ENCODE measurements at places on chromosomes 2 and 18. TPM values are rescaled to one million over a fixed set of nuclear protein-coding genes. Genes with fewer than 3 reads are reported as not detected.

DNA sequence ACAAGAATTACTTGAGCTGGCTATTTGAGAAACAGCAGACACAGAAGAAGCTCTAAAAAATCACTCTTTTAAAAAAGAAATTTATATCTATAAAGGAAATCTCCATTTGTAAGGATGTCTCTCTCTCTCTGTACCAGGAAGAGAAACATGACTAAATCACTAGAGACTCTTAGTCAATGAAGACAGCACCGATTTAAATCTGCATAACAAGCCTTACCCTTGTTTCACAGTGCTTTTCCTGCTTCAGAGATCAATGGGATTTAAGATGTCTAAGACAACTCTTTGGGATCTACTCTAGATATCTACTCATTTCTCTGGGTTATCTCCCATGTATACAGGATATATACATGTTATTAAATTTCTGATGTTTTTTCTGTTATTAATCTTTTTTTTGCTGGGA, 359.2 kb upstream of the RND3 start:
- no peaks in the 10 kb centered on the region for H3K4me1 ChIP-seq
- no peak for DNase-seq
- H3K27ac ChIP-seq = no peak overlapping the region
- no peaks in the 10 kb centered on the region for H3K36me3 ChIP-seq
- no peaks in the 10 kb centered on the region for H3K27me3 ChIP-seq
- H3K4me3 ChIP-seq = no peak overlapping the region

- H3K27me3 ChIP-seq = no peaks in the 10 kb centered on the region
- H3K4me1 ChIP-seq = no peaks in the 10 kb centered on the region
- H3K27ac ChIP-seq = no peak overlapping the region
- H3K36me3 ChIP-seq = no peaks in the 10 kb centered on the region
Observed at GRCh38 chr2:223221139-223221835, 169.3 kb downstream of the KCNE4 start.

- peak overlapping the region; percentile 72 for H3K4me3 ChIP-seq
- no peaks in the 10 kb centered on the region for H3K4me1 ChIP-seq
- H3K27me3 ChIP-seq = no peaks in the 10 kb centered on the region
Observed at GRCh38 chr2:113198048-113198789, 24.4 kb downstream of the PSD4 start.

GRCh38 chr2:217383620-217384019, 523.8 kb upstream of the TNP1 start:
- no peaks in the 10 kb centered on the region for H3K27me3 ChIP-seq
- no peak for DNase-seq
- H3K36me3 ChIP-seq = no peaks in the 10 kb centered on the region
- peak overlapping the region; percentile 13 for H3K27ac ChIP-seq
- H3K4me1 ChIP-seq = no peaks in the 10 kb centered on the region

DNA sequence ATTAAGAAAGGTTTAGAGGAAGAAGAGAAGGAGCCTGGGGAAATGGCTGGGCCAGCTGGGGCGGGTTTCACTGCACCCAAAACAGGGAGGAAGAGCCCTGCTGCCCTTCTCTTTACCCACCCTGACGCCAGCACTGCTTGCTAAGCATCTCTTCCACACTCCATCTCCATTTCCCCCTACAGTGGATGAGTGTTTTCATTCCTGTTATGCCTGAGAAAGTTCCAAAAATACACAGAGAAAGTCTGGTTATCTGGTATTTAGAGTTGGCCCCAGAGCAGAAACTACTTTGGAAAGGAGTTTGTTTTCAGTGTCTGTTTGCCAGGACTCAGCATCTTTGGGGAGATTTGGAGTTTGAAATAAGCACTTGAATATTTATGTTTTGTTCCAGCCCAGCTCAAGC, 451.0 kb downstream of the SLC4A3 start:
- H3K27me3 ChIP-seq = no peaks in the 10 kb centered on the region
- DNase-seq = no peak
- no peaks in the 10 kb centered on the region for H3K4me1 ChIP-seq
- no peak overlapping the region for H3K27ac ChIP-seq
- no peak overlapping the region for H3K4me3 ChIP-seq

GRCh38 chr18:47215554-47216138, 35.8 kb downstream of the SKOR2 start:
- H3K4me1 ChIP-seq = no peaks in the 10 kb centered on the region
- H3K4me3 ChIP-seq = no peak overlapping the region
- H3K27me3 ChIP-seq = no peaks in the 10 kb centered on the region
- H3K36me3 ChIP-seq = no peaks in the 10 kb centered on the region
- no peak overlapping the region for H3K27ac ChIP-seq

The ITGA4 gene
- 3.8 TPM for total RNA-seq

The STK17B gene
- total RNA-seq = 123 TPM

The SCN3A gene
- 1.1 TPM for total RNA-seq

The XRCC5 gene
- 81.7 TPM for total RNA-seq

The NDC80 gene
- total RNA-seq = 1.4 TPM

Data from Peyer's patch (tissue), 4 donors.